Amygdala (tissue), 56 donors: ENCODE measurements at places on chromosomes 3 and 15.

- no peak for DNase-seq
Measured at GRCh38 chr3:123084738-123085237, 18.0 kb downstream of the PDIA5 start.

- no peak for DNase-seq
Measured at GRCh38 chr3:160474416-160474838, 24.8 kb upstream of the TRIM59 start.

- no peak for DNase-seq
Measured at GRCh38 chr15:28114721-28115622, 15.9 kb upstream of the OCA2 start.

DNA sequence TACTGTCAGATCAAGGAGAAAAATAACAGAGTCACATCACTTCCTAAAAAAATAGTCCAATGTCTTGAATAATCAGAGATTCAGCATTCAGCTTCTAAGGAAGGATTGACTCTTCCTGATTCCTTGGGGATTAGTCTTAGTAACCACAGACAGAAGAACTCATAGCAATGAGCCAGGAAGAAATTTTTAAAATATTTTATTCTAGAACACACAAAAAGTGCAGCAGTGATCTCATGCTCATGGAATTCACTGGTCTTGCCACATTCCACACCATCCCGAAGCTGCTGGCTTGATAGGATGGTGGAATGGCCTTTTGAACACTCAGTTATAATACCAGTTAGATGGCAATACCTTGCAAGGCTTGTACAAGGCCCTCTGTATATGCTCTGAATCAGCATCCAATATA is 43.0 kb upstream of the ABI3BP start:
- DNase-seq, result no peak

- DNase-seq, result no peak
Measured at GRCh38 chr3:29291982-29292363, 11.1 kb downstream of the RBMS3 start.

DNA sequence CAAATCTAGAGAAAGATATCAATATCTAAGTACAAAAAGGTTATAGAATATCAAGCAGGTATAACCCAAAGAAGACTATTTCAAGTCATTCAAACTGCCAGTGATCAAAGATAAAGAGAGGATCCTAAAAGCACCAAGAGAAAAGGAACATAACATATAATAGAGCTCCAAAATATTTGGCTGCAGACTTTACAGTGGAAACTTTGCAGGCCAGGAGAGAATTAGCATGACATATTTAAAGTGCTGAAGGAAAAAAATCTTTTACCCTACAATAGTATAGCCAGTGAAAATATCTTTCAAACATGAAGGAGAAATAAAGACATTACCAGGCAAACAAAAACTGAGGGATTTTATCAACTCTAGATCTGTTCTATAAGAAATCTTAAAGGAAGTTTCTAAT is 254.3 kb upstream of the ARHGEF26 start:
- DNase-seq, result no peak

- DNase-seq, result no peak
Measured at GRCh38 chr3:112303764-112304325, 9.8 kb upstream of the SLC9C1 start.

DNA sequence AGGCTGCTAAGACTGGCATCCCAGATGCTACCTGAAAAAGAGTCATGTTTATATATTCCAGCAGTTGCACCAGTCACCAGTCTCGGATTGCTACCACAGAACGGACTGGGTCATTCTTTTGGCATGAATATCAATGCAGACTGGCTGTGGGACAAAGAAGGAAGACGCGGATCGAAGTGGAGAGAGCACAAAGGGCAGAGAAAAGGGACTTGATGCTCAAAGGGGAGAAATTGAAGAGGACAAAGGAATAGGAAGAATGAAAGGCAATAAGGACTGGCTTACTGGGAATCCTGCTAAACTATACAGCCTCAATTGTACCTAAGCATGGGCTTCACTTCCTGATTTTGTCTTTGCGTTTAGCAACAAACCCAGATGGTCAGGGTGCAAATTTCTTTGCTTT is 15.3 kb upstream of the DIS3L start:
- DNase-seq, result no peak
